GF-D8 (cell line): ENCODE measurements at places on chromosomes 5 and 9.

DNA sequence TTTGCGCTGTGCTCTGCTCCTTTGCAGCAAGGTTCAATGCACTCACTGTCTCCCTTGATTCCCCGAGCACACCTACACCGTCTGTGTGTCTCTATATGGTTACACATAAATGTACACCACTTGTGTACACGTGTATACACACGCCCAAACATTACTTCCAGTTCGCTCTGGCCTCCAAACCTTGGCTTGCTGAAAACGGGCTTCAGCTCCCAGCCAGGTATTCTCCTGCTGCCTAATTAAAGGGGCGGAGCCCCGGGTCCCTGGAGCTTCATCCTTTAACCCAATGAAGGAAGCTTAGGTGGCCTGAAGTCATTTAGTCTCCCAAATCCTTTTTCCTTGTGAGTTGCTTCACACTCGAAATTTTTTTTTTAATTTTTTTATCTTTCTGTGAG is 4.6 kb downstream of the ISL1 start:
- DNase-seq = no peak

DNA sequence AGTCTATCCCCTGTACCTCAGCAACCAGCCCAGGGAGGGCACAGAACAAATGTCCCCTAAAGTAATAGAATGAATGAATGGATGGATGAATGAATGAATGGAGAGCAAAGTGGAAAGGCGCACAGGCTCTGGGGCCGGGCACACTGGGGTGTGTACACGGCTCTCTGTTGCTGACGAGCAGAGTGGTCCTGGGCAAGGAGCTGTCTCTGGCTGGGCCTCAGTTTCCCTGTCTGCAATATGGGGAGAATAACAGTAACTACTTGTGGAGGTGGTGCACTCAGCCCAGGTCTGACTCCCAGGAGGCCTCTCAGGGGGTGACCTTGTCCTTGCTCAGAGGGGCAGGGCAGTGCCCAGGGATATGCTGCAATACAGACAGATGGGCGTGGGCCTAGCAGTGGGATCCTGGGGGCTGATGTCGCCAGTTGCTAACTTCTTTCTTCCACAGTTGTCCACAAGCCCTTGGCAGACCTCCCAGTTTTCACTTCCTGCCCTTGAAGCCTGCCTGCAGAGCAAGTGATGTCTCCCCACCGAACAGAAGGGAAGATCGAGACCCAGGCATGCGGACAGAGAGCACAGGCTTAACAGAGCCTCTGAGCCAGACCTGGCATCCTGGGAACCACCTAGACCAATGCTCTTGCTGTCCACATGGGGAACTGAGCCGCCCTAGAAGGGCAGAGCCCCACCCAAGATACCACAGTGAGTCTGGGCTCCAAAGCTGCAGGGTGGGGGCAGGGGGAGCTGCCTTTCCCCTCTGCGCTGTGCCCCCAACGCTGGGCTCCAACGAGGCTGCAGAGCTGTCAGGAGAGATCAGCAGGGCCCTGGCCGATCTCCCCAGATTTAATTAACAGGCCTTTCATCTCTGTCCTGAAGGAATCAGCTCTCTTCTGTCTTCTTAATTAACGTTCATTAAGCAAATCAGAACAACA is 13.6 kb upstream of the LAMC3 start:
- peak; percentile 44 for DNase-seq

DNA sequence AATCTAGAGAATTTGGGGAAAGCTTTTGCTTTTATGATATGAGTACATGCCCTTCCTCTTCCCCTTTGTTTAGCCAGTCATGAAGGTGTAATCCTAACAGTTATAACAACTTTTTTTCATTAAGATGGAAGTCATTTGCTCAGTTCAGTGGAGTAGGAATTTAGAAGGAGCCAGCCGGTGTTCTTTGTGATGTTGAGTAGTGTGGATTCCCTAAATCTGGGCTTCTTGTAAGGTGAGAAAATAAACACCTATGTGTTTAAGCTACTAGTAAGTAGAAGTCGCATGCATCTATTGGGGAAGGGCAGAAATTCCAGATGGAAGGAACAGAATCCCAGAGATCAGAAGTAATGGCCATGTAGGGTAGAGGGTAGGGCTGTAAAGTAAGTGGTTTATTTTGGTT is 13.6 kb upstream of the CNTLN start:
- no peak for DNase-seq

DNA sequence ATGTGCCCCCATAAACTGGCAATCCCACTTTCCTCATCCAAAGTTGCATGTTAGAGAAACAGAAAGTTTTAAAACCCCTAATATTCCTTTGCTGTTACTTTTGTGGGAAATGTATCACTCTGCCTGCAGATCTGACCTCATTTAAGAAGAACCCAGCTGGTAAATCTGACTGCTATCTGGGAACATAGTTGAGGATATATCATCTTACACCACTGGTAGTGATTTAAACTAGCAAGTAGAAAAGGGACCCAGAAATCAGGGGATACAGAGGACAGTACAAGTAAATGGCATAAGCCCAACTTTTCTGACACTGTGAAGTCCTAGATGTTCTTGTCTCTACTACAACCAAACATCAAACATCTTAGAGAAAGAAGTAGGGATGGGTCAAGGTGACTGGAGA is 1060.5 kb upstream of the DMAC1 start:
- no peak for DNase-seq

DNA sequence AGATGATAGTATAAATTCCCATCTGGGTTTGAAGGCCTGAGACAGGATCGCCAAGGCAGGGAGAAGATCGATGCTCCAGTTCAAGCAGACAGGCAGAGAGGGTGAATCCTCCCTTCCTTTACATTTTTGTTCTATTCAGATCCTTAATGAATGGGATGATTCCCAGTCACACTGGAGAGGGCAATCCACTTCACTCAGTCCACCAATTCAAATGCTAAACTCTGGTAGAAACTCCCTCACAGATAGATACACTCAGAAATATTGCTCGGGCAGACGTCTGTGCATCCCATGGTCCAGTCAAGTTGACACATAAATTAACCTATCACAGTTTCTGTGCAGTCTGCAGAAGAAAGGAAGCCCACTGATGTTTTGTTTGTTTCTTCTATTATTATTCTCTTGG is 193.1 kb upstream of the ZNF462 start:
- no peak for DNase-seq

DNA sequence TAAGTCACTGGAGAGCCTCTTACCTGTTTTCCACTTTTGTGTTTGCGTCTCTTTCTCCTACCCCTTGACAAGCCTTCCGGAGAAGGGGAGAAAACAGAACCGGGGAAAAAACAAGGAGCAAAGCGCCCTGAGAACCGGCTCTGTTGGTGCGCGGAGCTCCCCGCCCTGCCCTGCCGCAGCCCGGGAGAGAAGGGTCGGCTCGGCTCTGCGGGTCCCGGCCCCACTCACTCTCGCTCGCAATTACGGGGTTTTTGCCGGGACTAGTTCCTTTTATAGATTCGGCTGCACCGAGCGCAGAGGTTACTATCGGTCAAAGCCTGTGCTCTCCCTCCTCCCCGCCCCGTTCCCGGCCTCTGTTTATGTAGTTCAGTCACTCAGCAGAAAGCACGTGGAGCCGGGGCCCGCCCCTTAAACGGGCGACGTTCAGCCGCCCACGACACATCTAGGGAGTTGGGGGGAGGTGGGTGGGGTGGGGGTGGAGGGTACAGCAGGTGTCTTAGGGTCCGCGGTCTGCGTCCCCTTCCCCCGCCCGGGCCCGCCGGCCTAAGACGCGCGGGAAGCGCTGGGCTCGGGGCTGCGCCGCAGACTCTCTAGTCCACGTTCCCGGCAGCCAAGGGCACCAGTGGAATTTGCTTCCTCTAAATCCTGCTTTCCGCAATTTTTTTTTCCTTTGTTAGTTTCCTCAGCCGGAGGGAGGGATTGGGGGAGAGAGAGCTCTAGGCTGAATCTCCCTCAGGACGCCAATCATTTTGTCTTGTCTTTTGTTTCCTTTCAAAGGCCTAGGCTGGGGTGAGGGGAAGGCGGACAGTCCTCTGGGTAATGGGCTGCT is at the start of gene ABCA1:
Gene ABCA1, minus strand, starts transcription at position 244 of the 829 bp plus-strand sequence. CDS start 24,476 bp downstream, outside the sequence.
- DNase-seq = peak; percentile 54

DNA sequence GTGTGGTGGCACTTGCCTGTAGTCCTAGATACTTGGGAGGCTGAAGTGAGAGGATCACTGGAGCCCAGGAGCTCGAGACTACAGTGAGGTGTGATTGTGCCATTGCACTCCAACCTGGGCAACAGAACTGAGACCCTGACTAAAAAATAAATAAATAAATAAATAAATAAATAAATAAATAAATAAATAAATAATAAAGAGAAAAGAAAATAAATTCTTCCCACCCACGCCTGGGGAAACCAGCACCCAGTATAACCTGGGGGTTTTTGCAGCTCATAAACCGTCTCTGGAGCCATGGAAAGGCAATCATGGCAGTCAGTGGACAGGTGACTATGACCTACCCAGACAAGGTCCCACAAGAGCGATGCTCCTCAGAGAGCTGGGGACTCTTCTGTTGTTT is 7.9 kb downstream of the WNT8A start:
- DNase-seq = no peak

- no peak for DNase-seq
Observed at GRCh38 chr5:80885396-80886000, 74.7 kb upstream of the RASGRF2 start.

DNA sequence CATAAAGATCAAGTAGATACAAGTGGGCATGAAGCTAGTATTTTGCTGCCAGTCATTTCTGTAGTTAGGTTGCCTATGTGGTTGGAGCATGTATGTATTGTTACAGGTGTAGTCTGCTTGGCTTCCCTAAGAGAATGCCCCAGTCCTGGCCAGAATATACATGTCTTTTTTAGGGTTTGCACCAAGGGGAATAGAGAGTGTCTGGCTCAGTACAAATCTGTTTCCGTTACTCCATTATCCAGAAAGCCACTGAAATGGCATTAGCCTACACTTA is 23.2 kb downstream of the TGFBR1 start:
- no peak for DNase-seq

GRCh38 chr9:35650341-35651158 is at the start of gene SIT1:
Gene SIT1, minus strand, starts transcription at chr9:35650931. Its CDS starts 78 bp downstream, at chr9:35650853.
- DNase-seq = no peak
